Common myeloid progenitor, CD34-positive (primary cell): ENCODE measurements at places on chromosomes 3 and 15.

DNA sequence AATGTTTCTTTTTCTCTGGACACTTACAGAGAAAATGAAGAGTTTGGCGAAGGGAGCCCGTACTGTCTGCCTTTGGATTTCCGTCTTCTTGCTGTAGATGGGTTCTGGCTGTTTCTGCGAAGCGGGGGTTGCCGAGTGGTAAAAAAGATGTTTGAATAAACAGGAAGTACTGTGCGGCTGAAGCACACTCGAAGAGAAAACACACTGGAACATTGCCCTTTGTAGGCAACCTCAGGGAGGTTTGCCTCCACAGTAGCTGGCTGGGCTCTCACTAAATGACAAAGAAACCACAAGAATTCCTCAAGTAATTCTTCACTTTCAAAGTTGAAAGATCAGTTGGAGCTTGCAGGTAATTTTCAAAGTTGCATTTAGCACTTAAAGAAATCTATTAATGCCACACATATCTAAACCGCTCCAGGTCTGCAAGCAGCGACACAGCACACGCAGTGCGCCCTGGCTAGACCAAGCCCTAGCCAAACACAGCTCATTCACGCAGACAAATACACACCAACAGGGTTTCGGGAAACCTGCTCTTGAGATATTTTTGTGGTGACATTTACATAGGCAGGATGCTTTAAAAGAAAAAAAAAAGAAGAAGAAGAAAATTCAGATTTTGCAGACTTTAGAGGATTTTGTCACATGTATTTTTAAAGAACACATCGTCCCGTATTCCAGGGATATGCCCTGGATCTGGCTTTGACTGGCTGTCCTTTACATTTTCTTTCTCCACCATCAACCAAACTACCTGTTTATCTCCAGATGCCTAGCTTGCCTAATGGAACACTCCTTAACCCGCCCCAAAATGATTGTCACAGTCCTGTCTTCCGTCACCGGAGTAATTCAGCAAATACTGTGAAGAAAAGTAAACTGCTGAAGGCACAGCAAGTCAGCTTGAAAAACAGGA lies 452.8 kb downstream of the FOXP1 start:
- DNase-seq = peak; percentile 91
- no peaks in the 10 kb centered on the region for H3K36me3 ChIP-seq
- H3K4me1 ChIP-seq = peaks cover 70% of the 10 kb centered on the region
- H3K27me3 ChIP-seq = no peaks in the 10 kb centered on the region
- peak overlapping the region; percentile 94 for H3K4me3 ChIP-seq

- H3K36me3 ChIP-seq = no peaks in the 10 kb centered on the region
- no peak overlapping the region for H3K4me3 ChIP-seq
- no peaks in the 10 kb centered on the region for H3K27me3 ChIP-seq
- no peak overlapping the region for H3K27ac ChIP-seq
These were observed 26.4 kb downstream of the STOML1 start for GRCh38 chr15:73965758-73966113.

GRCh38 chr3:157104521-157104920 lies 55.4 kb downstream of the CCNL1 start:
- no peak overlapping the region for H3K27ac ChIP-seq
- H3K36me3 ChIP-seq = no peaks in the 10 kb centered on the region
- H3K4me3 ChIP-seq = no peak overlapping the region
- no peaks in the 10 kb centered on the region for H3K27me3 ChIP-seq
- DNase-seq = no peak

DNA sequence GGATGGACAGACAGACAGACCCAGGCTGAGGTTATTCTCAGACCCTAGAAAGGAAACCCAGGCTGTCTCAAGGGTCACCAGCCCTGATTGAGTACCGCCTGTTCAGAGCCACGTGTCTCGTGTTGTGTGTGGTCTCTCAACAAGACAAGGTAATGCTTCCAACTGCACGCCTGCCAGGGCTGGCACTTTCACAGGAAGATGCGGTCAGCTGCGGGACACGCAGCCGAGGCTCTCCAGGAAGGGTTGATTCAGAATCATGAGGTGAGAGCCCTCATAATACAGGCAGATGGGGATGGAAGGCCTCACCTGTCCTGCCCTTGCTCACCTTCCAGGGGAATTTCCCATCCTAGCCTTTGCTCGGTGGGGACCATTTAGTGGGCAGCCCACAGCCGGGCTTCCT lies 81.4 kb downstream of the TOP2B start:
- DNase-seq = no peak
- H3K36me3 ChIP-seq = no peaks in the 10 kb centered on the region
- H3K4me3 ChIP-seq = no peak overlapping the region
- no peak overlapping the region for H3K27ac ChIP-seq
- H3K27me3 ChIP-seq = no peaks in the 10 kb centered on the region

- H3K27me3 ChIP-seq = no peaks in the 10 kb centered on the region
- H3K27ac ChIP-seq = no peak overlapping the region
- no peak overlapping the region for H3K4me3 ChIP-seq
- no peaks in the 10 kb centered on the region for H3K4me1 ChIP-seq
These were observed 76.8 kb downstream of the CLSTN2 start for GRCh38 chr3:140011611-140012277.
